ENCODE measurements at places on chromosomes 11 and 22. TPM values are rescaled to one million over a fixed set of nuclear protein-coding genes. Genes with fewer than 3 reads are reported as not detected.

DNA sequence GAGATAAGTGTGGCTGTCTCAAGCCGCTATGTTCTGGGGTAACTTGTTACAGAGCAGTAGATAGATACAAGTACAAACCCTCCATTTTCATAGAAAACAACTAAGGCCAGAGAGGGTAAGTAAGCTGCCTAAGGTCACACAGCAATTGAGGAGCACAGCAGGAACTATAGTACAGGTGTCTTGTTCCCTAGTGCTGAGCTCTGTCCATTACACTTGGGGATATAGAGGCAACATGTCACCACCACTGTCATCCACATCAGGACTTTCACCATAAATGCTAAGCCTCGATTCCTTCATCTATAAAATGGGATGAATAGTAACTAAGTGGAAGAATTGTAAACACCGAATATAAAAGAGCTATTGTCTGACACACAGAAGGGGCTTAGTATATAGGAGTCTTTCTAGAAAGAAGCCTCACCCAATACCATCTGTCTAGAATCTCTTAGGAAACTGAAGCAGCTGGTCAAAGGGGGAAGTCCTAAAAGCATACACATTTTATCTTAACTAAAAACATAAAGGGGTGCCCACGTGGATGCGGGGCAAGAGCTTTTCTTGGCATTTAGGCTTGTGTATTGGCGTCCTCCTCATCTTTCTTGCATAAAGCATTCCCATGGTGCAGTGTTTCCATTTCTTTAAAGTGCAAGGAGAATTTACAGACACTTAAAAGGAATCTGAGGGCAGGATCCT lies 93.8 kb upstream of the ALX4 start:
- no peak overlapping the region for H3K4me3 ChIP-seq
- no peak for DNase-seq
- H3K4me1 ChIP-seq = no peaks in the 10 kb centered on the region
- H3K36me3 ChIP-seq = no peaks in the 10 kb centered on the region
- no peak overlapping the region for H3K27ac ChIP-seq

GRCh38 chr11:67352546-67353316 lies 615 bp downstream of the POLD4 start:
- H3K36me3 ChIP-seq = no peaks in the 10 kb centered on the region
- H3K27me3 ChIP-seq = no peaks in the 10 kb centered on the region
- H3K4me1 ChIP-seq = peaks cover 3% of the 10 kb centered on the region
- peak overlapping the region; percentile 79 for H3K4me3 ChIP-seq
- peak overlapping the region; percentile 100 for H3K27ac ChIP-seq

GRCh38 chr22:17795661-17796548 lies 21.6 kb upstream of the BID start:
- no peaks in the 10 kb centered on the region for H3K4me1 ChIP-seq
- H3K4me3 ChIP-seq = no peak overlapping the region
- H3K36me3 ChIP-seq = peaks cover 28% of the 10 kb centered on the region
- H3K27ac ChIP-seq = no peak overlapping the region
- H3K27me3 ChIP-seq = no peaks in the 10 kb centered on the region
- no peak for DNase-seq

DNA sequence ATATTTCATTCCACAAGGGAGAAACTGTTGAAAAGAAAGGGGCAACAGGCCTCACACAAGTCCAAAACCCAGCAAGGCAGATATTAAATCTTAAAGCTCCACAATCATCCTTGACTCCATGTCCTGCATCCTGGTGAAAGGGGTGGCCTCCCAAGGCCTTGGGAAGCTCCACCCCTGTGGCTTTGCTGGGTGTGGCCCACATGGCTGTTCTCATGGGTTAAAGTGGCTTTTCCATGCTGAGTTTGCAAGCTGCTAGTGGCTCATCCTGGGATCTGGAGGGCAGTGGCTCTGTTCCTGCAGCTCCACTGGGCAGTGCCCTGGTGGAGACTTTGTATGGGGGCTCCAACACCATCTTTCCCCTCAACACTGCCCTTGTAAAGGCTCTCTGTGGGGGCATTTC lies 106.4 kb downstream of the CTNND1 start:
- H3K27ac ChIP-seq = no peak overlapping the region
- H3K4me3 ChIP-seq = no peak overlapping the region
- no peaks in the 10 kb centered on the region for H3K36me3 ChIP-seq
- no peaks in the 10 kb centered on the region for H3K4me1 ChIP-seq
- DNase-seq = no peak

DNA sequence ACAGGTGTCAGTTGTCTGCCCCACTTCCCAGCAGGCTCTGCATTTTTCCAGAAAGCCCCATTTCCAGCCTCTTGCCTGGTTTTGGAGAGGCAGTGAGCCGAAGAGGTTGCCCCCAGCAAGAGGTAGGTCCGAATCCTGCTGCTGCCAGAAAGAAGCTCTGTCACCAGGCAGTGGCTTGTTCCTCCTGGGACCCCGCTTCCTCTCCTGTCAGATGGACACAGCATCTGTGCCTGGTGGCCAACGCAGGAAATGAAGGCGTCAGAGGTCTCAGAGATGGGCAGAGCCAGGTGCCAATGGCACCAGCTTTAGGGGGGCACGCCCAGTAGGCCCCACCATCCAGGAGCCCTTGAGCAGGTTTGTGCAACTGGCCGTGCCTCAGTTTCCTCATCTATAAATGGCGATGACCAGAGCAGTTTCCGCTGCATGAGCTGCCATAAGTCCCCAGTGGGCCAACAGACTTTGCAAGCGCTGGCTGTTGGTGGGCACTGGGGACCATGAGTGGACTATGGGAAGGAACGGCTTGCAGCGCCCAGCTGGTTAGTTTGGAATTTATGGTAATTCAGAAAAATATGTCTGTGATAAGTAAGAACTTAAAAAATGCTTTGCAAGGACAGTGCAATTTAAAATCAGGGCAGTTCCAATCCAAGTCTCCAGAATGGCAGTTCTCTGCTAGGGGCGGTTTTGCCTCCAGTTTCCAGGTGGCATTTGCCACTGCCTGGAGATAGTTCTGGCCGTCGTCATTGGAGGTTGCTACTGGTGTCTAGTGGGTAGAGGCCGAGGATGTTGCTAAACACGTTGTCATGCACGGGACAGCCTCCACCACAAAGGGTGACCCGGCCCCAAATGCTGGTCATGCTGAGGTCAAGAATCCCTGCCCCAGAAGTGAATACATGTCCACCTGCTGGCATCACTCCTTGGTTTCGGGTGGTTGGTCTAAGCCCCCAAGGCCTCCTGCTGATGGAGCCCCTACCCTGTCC lies 2.3 kb upstream of the OSBPL5 start:
- DNase-seq = no peak
- H3K4me1 ChIP-seq = peaks cover 46% of the 10 kb centered on the region
- H3K27me3 ChIP-seq = no peaks in the 10 kb centered on the region
- no peak overlapping the region for H3K4me3 ChIP-seq

DNA sequence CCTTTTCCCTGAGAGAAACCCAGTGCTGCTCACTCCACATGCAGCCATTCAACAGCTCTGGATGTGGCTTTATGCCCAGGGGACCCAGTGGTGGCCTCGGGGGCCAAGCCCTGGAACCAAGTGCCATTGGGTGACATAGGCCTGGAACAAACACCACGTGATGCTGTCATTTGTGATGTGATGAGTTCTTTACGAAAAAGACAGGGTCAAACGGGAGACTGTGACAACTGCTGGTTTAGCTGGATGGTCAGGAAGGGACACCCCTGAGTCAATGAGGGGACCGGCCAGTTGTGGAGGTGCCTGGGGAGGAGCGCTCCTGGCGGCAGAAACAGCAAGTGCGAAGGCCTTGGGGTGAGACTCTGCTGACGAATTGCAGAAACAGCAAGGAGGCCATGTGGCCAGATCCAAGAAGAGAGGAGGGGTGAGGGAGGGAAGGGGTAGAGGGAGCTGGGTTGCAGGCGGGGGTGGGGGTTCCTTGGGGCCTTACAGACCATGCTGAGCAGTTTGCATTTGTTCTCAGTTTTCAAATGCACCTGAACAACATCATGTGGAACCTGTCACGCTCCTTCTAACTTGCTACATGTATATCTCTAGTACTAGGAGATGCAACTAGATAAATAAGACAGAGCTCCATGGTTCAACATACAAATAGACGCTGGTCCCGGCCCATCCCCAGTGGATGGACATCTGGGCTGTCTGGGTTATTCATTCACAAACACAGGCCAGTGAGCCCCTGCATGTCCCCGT lies 56.1 kb downstream of the IGLL5 start:
- no peak for DNase-seq
- H3K36me3 ChIP-seq = no peaks in the 10 kb centered on the region
- no peak overlapping the region for H3K27ac ChIP-seq
- H3K4me3 ChIP-seq = no peak overlapping the region
- no peaks in the 10 kb centered on the region for H3K4me1 ChIP-seq

GRCh38 chr11:67606492-67607295 lies at the start of gene NDUFV1:
NDUFV1 (plus strand) TSS chr11:67606936; CDS start chr11:67607005, 69 bp downstream.
- DNase-seq = peak; percentile 98
- peaks cover 13% of the 10 kb centered on the region for H3K36me3 ChIP-seq
- H3K4me1 ChIP-seq = peaks cover 20% of the 10 kb centered on the region
- peak within 1 kb of the TSS; percentile 100 for H3K4me3 ChIP-seq

DNA sequence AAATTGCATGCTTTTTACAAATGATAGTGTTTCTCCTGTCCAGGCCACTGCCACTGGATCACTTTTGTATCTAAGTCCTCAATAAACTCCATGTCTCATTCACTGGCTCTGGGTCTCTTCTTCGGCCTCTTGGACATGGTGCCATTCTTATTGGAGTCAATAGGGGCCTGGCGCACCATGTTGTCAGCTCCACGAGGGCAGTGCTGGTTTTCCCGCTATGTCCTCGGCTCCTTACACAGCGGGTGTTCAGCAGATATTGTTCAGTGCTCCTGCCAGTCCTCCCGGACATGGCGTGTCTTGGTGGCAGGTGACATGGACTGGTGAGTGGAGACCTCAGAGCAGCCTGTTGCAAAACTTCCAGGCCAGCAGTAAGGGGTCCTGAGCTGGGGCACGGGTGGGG lies 3.6 kb upstream of the FAM118A start:
- no peaks in the 10 kb centered on the region for H3K36me3 ChIP-seq
- no peak for DNase-seq
- H3K27ac ChIP-seq = no peak overlapping the region
- H3K27me3 ChIP-seq = no peaks in the 10 kb centered on the region
- H3K4me3 ChIP-seq = no peak overlapping the region

Gene SLC22A12
- not detected for total RNA-seq

Gene HBE1
- not detected for total RNA-seq

Measured in sigmoid colon (tissue), 7 donors.